Kidney (tissue), 22 donors: ENCODE measurements at places on chromosomes 7 and 10.

DNA sequence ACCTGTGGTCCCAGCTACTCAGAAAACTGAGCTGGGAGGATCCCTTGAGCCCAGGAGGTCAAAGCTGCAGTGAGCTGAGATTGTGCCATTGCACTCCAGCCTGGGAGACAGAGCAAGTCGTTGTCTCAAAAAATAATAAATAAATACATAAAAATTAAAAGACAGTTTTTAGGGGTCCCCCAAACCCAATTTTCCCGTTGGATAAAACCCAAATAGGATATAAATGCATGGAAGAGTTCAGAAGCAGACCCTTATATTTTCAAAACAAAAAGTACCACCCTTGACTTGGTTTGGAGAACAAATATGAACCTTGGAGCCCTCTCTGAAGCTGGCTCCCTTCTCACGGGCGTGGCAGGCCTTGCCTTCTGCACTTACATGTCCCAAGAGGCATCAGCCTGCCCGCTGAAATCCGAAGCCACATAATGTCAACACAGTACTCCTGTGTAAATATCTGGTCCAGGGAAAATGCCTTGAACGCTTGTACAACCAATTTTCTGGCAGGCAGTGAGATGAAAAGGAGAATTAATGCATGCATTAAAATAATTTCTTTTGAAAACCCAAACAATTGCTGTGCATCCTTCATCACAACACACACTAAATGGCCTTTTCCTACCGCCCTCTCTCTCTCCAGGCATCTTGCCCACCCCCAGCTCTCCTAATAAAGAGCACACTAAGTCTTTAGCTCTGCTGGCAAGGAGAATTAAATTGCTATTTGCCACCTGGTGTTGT is 46.4 kb upstream of the PARD3 start:
- no peak overlapping the region for H3K4me3 ChIP-seq
- no peaks in the 10 kb centered on the region for H3K27me3 ChIP-seq
- DNase-seq = peak; percentile 56
- peaks cover 7% of the 10 kb centered on the region for H3K4me1 ChIP-seq

DNA sequence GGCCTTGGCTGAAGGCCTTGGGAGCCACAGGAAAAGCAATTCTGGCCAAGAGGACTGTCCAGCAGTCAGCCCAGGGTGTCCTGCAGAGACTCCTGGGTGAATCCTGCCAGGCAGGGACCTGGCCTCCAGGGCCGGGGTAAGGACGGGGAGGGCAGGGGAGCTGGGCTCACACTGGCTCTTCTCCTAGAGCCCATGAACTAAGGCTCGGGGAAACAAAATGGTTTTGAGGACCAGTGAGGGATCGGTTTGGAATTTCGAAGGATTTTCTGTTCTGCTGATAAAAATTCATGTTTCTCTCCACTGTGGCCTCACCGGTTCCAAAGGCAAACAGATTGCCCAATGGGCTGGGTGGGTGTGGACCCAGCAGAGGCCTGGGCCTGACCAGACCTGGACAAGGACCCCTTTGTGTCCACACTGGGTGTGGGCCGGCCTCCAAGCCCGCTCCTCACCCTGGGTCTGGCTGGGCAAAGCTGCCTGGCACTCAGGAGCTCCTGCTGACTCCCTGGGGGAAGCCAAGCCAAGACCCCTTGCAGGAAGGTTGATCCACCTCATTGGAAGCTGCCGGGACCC is 27.3 kb downstream of the FAM20C start:
- peaks cover 3% of the 10 kb centered on the region for H3K36me3 ChIP-seq
- no peak for DNase-seq
- peak overlapping the region; percentile 60 for H3K27ac ChIP-seq
- no peaks in the 10 kb centered on the region for H3K4me1 ChIP-seq
- no peak overlapping the region for H3K4me3 ChIP-seq

DNA sequence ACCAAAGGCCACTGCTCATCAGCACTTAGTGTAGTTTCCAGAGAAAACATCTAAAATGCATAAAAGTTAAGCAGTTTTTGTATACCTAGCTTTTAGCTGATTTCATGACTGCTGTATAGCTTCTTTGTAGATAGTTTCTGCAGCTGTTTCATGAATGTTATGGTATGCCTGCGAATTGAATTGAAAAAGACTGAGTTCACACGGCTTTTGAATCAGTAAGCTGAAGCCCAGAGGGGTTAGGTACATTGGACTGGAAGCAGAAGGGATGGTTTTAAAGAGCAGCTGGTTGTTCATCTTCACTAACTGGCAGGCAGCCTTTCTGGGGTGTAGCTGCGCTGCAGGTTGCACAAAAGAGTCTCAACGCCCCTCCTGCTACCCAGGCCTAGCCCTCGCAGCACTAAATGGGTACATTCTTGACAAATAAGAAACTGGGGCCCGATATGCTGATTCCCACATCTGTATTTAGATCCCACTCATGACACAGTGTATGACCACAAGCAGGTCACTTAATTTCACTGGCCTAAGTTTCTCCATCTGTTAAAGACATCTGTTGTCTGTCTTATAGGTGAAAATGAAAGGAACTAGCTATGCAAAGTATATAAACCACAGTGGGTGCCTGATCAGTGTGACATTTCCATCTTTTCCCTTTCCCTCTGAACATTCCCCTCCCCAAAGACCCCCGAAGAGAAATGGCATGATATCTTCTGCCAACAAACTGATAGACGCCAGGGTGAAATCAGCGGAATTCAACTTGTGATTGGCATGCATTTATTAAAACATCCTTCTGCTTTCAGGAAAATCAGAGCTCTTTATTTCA is 85.9 kb upstream of the AGBL3 start:
- H3K4me1 ChIP-seq = peaks cover 16% of the 10 kb centered on the region
- no peak overlapping the region for H3K4me3 ChIP-seq
- no peaks in the 10 kb centered on the region for H3K27me3 ChIP-seq
- no peak overlapping the region for H3K27ac ChIP-seq

GRCh38 chr7:29748286-29749099 is 57.8 kb upstream of the WIPF3 start:
- DNase-seq = no peak
- H3K27ac ChIP-seq = no peak overlapping the region
- H3K4me3 ChIP-seq = no peak overlapping the region
- no peaks in the 10 kb centered on the region for H3K4me1 ChIP-seq
- H3K36me3 ChIP-seq = no peaks in the 10 kb centered on the region
- H3K27me3 ChIP-seq = no peaks in the 10 kb centered on the region

GRCh38 chr10:24278176-24278889 is 69.4 kb downstream of the KIAA1217 start:
- no peaks in the 10 kb centered on the region for H3K27me3 ChIP-seq
- no peaks in the 10 kb centered on the region for H3K36me3 ChIP-seq
- H3K27ac ChIP-seq = peak overlapping the region; percentile 26
- no peaks in the 10 kb centered on the region for H3K4me1 ChIP-seq

GRCh38 chr7:99041526-99041925 is 102.4 kb downstream of the SMURF1 start:
- DNase-seq = no peak
- H3K27ac ChIP-seq = no peak overlapping the region
- H3K4me3 ChIP-seq = no peak overlapping the region
- H3K4me1 ChIP-seq = no peaks in the 10 kb centered on the region
